ENCODE measurements at places on chromosomes 16 and 17.

GRCh38 chr17:7854078-7854777, 638 bp upstream of the TMEM88 start:
- DNase-seq = no peak

- peak; percentile 64 for DNase-seq
These were observed 5.0 kb upstream of the RARA start for GRCh38 chr17:40303708-40304551.

DNA sequence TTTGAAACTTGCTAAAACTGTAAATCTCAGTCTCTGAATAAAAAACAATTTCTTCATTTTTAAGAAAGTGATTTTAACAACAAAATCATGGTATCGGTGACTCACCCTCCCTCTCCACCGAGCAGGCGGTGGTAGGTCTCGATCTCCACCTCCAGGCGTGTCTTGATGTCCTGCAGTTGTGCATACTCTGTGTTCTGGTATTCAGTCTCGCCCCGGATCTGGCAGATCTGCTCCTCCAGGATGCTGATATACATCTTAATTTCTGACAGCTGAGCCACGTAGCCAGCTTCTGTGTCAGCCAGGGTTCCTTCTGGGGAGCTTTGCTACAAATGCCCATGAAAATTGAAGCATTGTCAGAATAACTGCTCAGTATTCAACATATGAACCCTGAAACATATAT, 15.4 kb upstream of the KRT24 start:
- DNase-seq = no peak

- no peak for DNase-seq
These were observed 5.9 kb upstream of the SSTR5 start for GRCh38 chr16:1066584-1067172.

- no peak for DNase-seq
These were observed 336.9 kb downstream of the SOX9 start for GRCh38 chr17:72457712-72458111.

DNA sequence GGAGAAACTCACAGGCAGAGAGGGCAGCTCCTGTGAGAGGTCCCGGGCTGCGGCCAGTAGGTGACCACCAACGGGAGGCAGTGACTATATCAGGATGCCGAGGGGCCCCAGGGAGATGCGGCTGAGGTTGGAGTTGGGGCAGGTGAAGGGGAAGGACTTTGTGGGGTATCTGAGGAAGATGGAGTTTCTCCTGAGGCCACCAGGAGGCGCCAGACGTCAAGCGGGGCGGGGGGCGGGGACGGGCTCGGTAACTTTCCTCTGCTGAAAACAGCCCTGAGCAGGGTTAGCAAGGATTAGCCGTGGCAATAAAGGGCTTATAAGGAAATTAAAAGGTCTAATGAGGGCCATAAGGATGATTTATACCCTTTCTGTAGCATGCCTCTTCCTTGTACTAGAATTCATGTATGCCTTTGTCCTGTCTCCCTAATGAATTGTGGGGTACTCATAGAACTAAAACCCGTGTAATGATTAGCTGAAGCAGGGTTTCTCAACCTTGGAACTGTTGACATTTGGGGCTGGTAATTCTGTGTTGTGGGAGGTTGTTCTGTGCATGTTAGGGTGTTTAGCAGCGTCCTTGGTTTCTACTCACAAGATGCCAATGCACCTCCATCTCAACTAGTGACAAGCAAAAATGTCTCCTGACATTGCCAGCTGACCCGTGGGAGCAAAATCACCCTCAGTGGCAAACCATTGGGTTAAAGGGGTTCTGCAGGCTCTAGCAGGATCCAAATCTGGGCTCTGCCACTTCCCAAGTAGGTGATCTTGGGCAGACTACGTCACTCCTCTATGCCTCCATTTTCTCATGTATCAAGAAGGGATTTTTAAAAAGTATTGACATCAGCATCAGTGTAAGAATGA, 74.8 kb upstream of the GRIN2A start:
- DNase-seq = peak; percentile 5

- DNase-seq = no peak
These were observed 2.8 kb downstream of the ASIC2 start for GRCh38 chr17:33290253-33290652.

- DNase-seq = peak; percentile 7
These were observed 86.7 kb downstream of the RMI2 start for GRCh38 chr16:11431915-11432465.

DNA sequence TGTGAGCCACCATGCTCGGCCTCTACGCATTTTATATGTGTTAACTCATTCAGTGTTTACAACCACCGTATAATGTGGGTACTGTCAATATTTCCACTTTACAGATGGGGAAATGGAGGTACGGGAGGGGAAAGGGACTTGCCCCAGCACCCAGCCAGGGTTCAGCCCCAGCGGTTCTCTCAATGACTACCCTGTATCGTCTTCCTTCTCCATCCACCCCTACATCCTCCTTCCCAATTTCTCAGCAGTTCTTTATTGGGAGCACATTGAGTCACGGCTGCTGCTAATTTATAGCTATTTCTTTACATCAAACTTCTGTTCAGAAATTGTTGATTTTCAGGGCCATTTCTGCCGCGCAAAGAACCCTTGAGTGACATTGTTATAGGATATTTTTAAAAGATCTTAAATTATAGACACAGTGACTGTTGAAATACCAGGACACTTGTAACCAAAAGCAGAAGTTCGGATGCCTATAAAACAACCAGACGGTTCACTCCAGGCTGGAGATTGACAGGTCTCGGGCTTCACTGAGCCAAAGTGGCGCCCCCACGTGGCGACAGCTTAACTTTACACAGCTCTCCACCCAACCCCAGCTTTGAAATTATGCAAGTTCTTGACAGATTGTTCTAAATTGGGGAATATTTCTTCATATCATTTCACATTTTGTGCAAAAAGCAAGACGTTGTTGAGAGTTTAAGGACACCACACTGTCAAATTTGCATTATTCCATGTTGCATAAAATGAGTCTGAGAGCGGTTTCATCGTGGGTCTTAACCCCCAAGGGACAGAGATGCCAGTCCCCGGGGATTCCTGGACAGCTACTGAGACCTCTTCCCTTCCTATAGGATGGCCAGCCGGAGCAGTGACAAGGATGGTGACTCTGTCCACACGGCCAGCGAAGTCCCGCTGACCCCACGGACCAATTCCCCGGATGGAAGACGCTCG, 11.8 kb downstream of the SYT17 start:
- DNase-seq = peak; percentile 37

GRCh38 chr16:10325783-10326543, 59.9 kb upstream of the ATF7IP2 start:
- DNase-seq = no peak

DNA sequence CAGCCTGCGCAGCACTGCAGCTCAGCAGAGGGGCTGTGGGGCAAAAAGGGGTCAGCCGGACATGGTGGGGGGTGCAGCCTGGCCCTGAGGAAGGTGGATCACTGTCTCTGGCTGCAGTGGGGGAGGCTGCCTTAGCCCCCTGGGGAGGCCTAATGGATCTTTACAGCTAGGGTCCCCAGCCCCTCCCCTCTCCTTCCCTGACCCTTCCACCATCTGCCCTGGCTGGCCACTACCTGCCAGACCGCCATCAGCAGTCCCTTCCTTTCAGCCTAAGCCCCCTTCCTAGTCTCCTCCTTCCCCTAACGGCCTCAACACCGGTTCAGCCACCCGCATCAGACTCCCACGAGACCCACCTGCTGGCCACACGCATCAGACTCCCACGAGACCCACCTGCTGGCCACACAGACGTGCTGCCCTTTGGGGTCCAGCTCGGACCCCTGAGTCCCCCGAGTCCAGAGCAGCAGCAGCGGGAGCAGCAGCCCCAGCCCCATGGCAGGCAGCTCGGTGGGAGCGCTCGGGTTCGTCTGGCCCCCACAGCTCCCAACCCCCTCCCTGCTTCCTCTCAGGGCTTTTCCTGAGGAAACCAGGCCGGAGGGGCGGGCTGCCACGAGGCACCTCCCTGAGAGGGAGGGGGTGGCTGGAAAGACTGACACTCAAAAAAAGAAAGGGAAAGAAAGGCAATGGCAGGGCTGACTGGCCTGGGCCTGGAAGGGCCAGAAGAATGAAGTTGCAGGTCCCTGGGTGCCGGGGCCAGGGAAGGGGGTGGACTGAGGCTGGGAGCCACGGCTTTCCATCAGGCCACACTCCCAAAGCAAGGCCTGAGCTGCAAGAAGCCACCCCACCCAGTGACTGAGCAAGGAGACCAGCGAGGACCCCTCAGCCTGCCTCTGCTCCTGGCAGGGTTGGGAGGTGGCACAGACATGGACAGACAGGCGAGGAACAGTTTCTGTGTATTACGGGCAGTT, at the start of gene SCARF1:
Gene SCARF1 (minus strand): TSS at position 526 of the 965 bp plus-strand sequence. CDS start 35 bp downstream, at position 491.
- DNase-seq = no peak

DNA sequence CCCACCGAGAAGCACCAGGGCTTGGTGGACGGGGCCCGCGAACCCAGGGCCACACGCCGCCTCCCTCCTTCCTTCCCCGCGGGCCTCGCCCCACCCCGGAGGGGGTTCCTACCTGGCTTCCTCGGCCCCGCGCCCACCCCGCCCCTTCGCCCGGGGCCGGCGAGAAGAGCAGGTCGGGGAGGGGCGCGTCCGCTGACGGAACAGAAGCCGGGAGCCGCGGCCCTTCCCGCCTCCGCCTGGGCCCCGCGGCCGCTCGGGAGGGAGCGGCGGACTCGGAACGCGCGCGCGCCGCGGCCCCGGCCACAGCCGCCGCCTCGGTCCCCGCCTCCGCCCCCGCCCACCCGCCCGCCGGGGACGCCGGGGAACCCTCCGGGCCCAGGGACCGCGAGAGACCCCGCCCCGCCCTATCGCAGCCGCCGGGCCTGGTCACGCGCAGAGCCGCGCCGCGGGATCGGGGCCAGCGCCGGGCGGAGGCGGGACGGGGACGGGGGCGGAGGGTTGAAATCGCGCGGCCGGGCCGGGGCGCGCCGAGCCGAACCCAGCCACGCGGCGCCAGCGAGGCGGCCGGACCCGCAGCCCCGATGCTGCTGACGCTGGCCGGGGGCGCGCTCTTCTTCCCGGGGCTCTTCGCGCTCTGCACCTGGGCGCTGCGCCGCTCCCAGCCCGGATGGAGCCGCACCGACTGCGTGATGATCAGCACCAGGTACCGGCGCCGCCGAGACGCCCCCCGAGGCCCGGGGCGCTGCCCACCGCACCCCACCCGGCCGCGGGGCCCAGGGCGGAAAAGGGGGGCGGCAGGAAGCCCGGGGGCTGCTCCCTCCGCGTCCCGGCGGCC, at the start of gene TLCD3A:
Gene TLCD3A (plus strand): TSS at position 530 of the 835 bp plus-strand sequence. CDS start 52 bp downstream, at position 582.
- peak; percentile 31 for DNase-seq

GRCh38 chr17:82457929-82458178, 687 bp upstream of the NARF start:
- DNase-seq = no peak

GRCh38 chr17:42405963-42406495, 17.0 kb downstream of the CAVIN1 start:
- no peak for DNase-seq

DNA sequence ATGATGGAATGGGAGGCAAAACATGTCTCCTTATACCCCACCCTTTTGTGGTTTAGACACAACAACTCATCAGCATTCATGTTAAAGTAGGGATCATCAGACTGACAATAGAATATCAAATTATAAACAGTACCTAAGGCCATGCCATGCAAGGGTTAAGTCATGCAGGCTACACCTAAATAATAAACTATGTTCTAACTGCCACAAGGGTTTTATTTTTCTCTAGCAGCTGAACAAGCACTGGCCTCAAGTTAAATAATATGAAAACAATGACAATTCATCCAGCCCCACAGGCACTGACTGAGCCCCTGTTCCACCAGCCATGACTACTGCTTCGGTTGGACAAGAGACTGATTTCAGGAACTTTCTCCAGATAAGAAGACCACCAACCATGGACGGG, 164.5 kb upstream of the PIRT start:
- DNase-seq = no peak

- DNase-seq = no peak
These were observed 888 bp downstream of the ACSM5 start for GRCh38 chr16:20410121-20410723.

DNA sequence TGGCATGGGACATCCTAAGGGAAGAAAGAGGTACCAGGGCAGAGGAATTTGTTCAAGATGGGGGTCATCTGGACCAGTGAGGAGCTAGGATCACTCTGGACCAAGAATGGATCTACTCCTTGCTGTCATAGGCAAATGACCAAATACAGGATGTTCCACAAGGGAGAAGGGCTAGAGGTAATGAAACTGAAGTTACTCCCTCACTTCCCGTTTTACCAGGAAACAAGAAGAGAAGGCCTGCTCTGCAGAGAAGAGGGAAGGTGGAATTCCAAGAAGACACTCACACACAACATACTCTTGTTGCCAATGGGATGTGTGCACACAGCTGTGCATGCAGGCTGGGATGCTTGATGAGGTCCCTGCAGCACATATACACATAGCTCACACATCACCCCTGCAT, 38.6 kb downstream of the NEUROD2 start:
- no peak for DNase-seq

DNA sequence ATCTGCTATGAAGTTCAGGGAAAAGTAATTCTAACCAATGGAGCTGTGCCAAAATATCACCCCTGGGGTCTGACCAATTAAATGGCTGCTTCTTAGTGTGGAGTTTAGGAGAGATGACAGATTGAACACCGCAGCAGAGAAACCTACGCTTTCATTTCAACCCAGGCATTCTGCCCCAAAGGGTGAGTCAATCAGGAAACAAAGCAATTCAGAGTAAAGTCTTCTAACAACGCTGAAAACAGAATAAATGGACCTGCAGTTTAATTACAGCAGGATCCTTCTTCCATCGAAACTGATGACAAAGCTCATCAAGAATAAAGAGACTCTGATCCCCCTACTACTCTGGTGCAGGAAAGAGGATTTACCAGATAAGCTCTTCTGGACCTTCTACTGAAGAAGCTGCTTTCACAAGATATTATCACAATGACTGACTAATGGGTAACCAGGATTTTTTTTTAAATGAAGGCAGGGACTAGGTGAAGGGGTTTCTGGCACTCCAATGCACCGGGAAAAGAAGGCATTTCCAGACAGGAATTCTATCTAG, 16.7 kb downstream of the RFFL start:
- peak; percentile 69 for DNase-seq

DNA sequence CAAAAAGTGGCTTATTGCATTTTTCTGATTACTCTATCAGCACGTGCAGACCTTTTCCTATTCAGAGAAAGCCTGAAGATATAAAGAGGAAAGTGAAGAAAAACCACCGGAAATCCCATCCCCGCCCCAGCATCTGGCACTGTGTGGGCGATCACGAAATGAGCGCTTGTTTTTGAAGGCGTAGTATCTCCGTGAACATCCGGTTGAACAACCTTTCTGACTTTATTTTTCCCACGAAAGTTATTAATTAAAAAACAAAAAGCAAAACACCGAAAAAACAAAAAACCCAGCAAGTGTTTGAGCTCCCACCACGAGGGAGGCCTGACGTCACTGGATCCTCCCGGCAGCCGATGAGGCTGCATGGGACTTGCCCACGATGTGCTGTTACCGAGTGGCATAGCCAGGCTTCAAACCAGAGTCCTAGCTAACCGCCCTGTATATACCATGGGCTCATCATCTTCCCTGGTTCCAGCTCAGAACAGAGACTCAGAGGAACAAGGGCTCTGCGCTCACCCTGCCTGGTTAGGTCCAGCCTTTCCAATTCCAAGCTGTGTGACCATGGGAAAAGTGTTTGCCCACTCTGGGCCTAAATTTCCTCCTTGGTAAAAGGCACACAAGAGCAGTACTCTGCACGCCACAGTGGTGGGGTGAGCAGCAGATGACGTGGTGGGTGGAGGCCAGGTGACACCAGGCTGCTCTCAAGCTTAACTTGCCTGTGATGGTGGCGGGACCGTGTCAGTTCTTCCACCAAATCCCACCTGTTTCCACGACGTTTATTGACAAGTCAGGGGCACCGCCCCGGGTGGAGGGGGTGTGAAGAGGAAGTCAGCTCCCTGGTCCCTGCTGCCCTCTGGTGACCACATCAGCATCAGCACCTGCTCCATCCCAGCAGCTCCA, 34.3 kb upstream of the IL21R start:
- DNase-seq = peak; percentile 69

GRCh38 chr17:61833536-61834193, 29.7 kb downstream of the BRIP1 start:
- peak; percentile 91 for DNase-seq

- no peak for DNase-seq
These were observed 121.3 kb downstream of the TRIM37 start for GRCh38 chr17:58985367-58985766.

Data from bronchial epithelial cell (primary cell).